BJ (cell line): ENCODE measurements at places on chromosomes 1 and 21. TPM values are rescaled to one million over a fixed set of nuclear protein-coding genes. Genes with fewer than 3 reads are reported as not detected.

Gene RYR2
- not detected in 2 replicates for polyA plus RNA-seq

DNA sequence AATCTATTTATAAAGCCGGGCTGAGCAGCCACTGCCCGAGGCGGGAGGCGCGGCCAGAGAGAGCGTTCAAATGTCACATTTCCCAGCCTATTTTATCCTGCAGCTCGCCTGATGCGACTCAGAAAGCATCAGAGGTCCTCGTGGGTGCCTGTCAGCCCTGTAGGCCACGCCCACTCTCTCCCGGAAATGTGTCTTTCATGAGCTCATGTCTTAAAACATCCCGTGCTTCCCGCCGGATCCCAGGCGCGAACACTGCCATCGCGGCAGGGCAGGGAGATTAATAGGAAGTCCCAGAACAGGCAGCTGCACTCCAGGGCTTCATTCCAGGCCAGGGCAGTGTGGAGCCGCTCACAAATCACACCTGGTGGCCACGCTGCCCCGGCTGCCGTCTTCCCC lies 117.5 kb downstream of the PRDM16 start:
- DNase-seq, result no peak

- no peak for DNase-seq
These were observed 121.0 kb downstream of the TMEM53 start for GRCh38 chr1:44553127-44553758.

Gene TINAGL1
- 32.6 and 39.0 TPM in 2 replicates for polyA plus RNA-seq

Gene BTBD8
- polyA plus RNA-seq, result 0.43 and 1.1 TPM in 2 replicates

DNA sequence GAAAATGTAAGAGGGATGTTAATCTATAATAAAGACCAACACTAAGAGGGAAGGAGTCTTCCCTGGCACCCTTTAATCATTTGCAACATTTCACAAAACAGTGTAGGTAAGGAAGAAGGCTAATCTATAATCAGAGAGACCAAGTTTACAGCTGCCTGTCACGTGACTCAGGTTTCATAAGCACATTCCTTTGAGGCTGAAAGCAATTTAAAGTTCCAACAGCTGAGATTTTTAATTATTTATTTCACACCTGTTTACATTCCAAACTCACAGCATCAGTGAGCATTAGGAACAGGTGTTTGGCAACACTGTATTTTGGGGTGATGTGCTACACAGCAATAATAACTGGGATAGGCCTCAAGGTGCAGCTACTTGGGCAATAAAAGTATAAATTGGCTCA lies 75.7 kb upstream of the PGBD5 start:
- no peak for DNase-seq

GRCh38 chr1:145689922-145690321 lies 17.2 kb downstream of the PDZK1 start:
- DNase-seq, result no peak

- DNase-seq, result peak; percentile 73
These were observed 168.9 kb upstream of the HMCN1 start for GRCh38 chr1:185565302-185565701.

Gene NCSTN
- polyA plus RNA-seq, result 214 and 260 TPM in 2 replicates

DNA sequence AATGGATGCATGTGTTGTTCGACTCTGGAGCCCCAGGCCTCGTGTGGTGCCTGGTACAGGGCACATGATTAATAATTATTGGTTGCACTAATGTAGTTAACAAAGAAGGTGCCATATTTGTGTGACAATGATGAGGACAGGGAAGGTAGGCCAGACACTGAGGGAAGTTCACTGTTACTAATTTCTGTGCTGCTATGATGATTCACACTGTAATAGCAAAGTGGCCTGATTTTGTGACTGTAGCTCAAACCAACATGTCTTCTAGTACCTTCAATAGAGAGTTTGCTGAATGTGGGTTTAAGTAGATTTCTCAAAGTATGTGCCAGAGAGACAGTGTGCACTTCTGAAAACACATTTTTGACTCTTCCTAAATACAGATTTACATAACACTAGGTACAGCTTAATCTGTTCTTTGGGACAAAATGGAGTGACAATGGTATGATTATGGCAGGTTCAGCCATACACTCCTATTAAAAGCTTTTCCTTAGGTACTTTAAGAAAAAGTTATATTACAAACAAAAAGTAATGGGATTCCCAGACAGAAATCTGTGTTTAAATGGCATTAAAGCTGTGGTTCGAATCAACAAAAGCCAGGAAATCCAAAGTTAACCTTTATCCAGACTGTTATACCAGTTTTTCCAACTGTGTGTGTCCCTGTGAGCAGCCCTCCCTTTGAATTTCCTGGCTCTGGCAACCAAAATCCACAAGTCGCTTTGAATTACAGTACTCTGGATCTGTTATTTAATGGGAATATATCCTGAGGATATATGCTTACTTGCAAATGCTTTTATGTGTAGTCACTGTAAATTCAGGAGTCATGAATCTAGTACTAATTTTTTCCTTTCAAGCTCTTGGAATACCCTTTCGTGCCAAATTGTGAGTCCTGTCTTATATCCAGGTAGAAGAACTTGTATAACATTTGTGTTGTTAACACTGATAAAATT lies 277.1 kb upstream of the SGIP1 start:
- no peak for DNase-seq

DNA sequence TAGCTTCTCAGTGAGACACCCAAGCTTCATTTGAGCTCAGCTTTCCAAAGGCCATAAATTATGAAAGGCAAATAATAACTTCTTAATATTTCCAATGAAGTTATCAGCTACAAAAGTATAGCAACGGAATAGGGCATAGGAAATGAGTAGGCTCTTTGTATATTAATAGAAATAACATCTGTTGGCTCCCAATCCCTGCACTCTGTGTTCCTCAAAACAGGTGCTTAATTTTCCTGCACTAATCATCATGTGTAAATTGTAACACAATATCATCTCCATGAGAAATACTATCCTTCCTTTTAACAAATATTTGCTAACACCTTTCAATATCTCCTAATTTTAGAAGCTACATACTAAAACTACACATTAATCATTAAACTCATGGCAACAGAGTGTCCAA lies 19.2 kb upstream of the IFI44L start:
- DNase-seq, result no peak

GRCh38 chr21:38839328-38840286 lies 33.9 kb downstream of the ETS2 start:
- peak; percentile 68 for DNase-seq

Gene GNG12
- 99.6 and 190 TPM in 2 replicates for polyA plus RNA-seq

DNA sequence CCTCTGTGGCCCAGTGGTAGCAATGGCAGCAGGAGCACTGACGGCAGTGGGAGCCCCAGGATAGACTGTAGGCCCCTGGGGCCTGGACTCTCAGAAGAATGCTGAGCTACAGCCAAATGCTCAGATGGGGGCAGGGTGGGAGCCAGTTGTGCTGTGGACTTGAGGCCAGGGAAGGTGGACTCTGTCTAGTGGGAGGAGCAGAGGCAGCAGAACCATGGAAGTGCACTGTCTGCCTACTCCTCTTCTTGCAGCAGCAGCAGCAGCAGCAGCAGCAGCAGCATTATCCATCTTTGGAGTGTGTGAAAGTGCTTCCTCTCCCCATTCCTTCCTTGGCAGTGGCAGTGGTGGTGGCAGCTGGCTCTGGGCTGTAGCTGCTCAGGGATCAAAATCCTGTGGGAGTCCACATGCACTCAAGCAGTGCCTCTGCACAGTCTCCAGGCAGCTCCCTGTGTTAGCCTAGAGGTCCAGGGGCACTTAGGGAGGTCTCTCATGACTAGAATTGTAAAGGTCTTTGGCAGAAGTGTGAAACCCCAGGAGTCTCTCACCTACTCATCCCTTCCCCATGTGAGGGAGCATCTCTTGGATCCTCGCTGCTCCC lies 917.9 kb upstream of the B3GALT2 start:
- no peak for DNase-seq

GRCh38 chr1:108747171-108747850 lies 837 bp downstream of the STXBP3 start:
- peak; percentile 31 for DNase-seq

Gene CYYR1
- not detected in 2 replicates for polyA plus RNA-seq
